Mesothelial cell of epicardium (in vitro differentiated cells): ENCODE measurements at places on chromosomes 5 and 9. TPM values are rescaled to one million over a fixed set of nuclear protein-coding genes. Genes with fewer than 3 reads are reported as not detected.

Gene NUTM2F
- 0.27 to 0.38 TPM (median 0.31 TPM) in 3 replicates for total RNA-seq

Gene NOXA1
- total RNA-seq, result 19.9 to 22.1 TPM (median 21.4 TPM) in 3 replicates

Gene SLC6A7
- total RNA-seq, result not detected in 3 replicates

Gene LECT2
- not detected in 3 replicates for total RNA-seq

Gene PLPP7
- 0.60 to 1.1 TPM (median 0.79 TPM) in 3 replicates for total RNA-seq

Gene GOLM1
- total RNA-seq, result 101 to 109 TPM (median 106 TPM) in 3 replicates

Gene ETF1
- total RNA-seq, result 76.6 to 77.7 TPM (median 77.6 TPM) in 3 replicates

Gene IFNA21
- not detected in 3 replicates for total RNA-seq

Gene OR1L8
- 0.13 TPM in 1 of 3 replicates, not detected in the others for total RNA-seq

Gene BAAT
- total RNA-seq, result 0.07 TPM in 2 of 3 replicates, not detected in the other

Gene BRD8
- total RNA-seq, result 88.7 to 89.3 TPM (median 89.0 TPM) in 3 replicates

Gene PCDHGB6
- 74.0 to 76.3 TPM (median 75.7 TPM) in 3 replicates for total RNA-seq

Gene CCNI2
- total RNA-seq, result 1.5 to 2.5 TPM (median 1.8 TPM) in 3 replicates

Gene DNAI1
- total RNA-seq, result not detected in 3 replicates

Gene DIAPH1
- total RNA-seq, result 43.0 to 43.9 TPM (median 43.6 TPM) in 3 replicates

Gene LRRC19
- total RNA-seq, result not detected in 3 replicates

Gene FREM1
- 60.5 to 71.4 TPM (median 62.9 TPM) in 3 replicates for total RNA-seq

Gene SPAG8
- total RNA-seq, result 0.89 to 1.6 TPM (median 1.4 TPM) in 3 replicates

Gene CCDC192
- total RNA-seq, result 1.8 to 2.1 TPM (median 2.0 TPM) in 3 replicates

Gene MYMK
- total RNA-seq, result not detected in 3 replicates

Gene FAM153A
- total RNA-seq, result 0.04 TPM in 1 of 3 replicates, not detected in the others

Gene PROB1
- total RNA-seq, result 1.4 to 1.6 TPM (median 1.5 TPM) in 3 replicates

Gene RGS3
- total RNA-seq, result 24.9 to 26.6 TPM (median 26.3 TPM) in 3 replicates

Gene TLN1
- total RNA-seq, result 224 to 230 TPM (median 226 TPM) in 3 replicates

Gene DRD1
- 0.34 to 0.54 TPM (median 0.40 TPM) in 3 replicates for total RNA-seq

Gene GPX3
- 2.0 to 2.6 TPM (median 2.4 TPM) in 3 replicates for total RNA-seq

Gene SLCO6A1
- 5.7 to 6.2 TPM (median 5.9 TPM) in 3 replicates for total RNA-seq

Gene NUTM2G
- total RNA-seq, result 0.16 to 0.20 TPM in 2 of 3 replicates, not detected in the other

Gene TSSK1B
- total RNA-seq, result 0.38 to 0.78 TPM (median 0.60 TPM) in 3 replicates

Gene GRM6
- total RNA-seq, result not detected in 3 replicates

Gene PLAC8L1
- 2.3 to 4.2 TPM (median 2.6 TPM) in 3 replicates for total RNA-seq
